ENCODE measurements at places on chromosomes 1 and 21. TPM values are rescaled to one million over a fixed set of nuclear protein-coding genes. Genes with fewer than 3 reads are reported as not detected.

DNA sequence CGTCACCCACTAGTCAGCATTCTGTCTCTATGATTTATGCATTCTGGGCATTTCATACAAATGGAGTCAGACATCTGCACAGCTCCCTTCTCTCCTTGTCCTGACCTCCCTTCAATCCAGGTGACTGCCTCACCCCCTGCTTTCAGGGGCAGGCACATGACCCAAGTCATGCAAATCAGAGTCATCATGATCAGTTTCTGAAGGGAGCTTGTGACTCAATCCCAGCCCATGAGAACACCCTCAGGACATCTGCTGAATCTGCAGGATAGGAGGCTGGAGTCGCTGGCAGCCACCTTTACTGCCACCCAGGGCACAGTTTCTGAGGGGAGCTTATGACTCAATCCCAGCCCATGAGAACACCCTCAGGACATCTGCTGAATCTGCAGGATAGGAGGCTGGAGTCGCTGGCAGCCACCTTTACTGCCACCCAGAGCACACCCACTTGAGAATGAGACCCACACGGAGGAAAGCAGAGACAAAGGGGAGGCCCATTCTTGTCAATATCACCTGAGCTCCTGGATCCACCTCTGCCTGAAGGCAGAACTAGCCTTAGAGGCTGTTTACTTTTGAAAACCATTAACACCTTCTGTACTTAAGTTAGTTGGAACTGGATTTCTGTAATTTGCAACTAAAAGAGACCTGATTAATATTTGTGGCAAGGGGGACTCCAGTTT, 62.3 kb upstream of the SLC25A33 start:
- no peak for ATAC-seq

AMPD1 gene
- total RNA-seq: not detected

- ATAC-seq: no peak
Observed at GRCh38 chr21:41377715-41378114, 15.9 kb downstream of the MX2 start.

GRCh38 chr1:204390751-204391466, 20.7 kb downstream of the PPP1R15B start:
- ATAC-seq: no peak

RAB3B gene
- 0.81 TPM for total RNA-seq

DNA sequence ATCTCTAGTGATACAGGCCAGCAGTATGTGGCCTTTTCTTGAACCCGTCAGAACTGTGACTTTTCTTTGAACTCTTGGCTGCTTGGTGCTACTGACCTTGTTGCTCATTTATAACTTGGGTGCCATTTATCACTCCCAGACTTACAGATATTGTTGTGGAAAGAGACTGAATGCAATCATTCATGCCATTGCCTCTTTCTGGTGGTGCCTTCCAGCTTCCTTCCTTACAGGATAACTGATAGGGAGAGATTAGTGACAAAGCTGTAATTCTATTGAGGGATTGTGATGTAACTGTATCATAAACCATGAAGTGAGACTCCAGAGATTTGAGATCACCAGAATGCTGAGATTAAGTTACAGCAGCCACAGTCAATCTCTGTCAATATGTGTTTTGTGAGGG, 256.5 kb downstream of the USP25 start:
- no peak for ATAC-seq

DNA sequence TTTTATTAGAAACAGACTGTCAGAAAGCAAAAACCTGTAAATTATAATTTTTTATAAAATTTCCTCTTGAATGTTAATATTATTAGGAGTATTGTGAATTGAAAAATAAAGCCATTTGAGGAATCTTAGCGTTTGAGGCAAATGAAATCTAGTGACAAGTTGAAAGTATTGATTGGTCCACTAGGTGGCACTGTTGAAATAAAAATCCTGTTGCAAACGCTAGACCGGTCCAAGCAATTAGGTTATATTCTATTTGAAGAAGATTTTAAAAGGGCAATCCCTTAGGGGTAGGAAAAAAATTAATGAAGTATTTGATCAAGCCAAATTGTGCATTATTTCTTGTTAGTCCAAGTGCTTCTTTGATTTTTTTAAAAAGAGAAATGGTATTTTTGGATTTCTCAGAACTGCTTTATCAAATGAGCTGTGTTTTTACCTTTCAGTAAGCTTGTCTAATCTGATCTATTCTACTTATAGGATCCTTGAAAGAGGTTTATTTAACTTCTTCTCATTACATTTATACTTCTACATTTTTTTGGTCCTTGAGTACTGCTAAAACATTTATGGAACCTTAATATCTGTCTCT, 57.7 kb downstream of the ATG4C start:
- ATAC-seq: no peak

DNA sequence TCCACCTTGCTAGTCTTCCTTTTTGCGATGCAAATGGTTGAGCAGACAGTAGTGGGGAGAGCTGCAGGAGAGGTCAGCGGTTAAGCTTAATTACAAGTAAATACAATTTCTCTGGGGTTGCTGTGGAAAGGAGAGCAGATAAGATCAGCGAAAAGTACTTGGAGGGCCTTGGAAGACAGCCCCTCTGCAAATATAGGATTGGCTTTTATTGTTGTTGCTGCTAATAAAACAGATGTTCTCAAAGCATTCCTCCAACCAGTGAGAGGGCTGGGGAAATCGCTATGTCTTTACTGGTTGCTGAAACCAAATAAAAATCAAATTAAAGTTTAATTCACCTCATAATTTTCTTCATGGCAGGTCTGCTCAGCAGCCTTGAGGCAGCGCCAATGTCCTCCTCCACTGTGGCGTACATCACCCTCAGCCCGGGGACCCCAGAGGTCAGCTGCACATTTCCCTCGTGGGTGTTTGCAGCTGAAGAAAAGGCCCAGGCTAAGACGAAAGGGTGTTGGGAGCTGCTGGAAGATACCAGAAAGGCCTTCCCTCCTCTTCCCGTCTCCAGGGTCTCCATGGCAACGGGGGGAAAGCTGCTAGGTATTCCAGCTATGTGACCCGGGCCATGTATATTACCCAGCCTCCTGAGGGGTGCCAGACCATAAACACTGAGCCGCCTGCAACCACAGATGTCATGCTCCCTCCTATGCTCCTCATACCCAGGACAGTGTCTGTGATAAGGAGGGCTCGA, 54.6 kb upstream of the POU2F1 start:
- ATAC-seq: no peak

HDGF gene
- total RNA-seq: 138 TPM

- ATAC-seq: no peak
Observed at GRCh38 chr1:95497566-95497965, 263.6 kb downstream of the RWDD3 start.

DNA sequence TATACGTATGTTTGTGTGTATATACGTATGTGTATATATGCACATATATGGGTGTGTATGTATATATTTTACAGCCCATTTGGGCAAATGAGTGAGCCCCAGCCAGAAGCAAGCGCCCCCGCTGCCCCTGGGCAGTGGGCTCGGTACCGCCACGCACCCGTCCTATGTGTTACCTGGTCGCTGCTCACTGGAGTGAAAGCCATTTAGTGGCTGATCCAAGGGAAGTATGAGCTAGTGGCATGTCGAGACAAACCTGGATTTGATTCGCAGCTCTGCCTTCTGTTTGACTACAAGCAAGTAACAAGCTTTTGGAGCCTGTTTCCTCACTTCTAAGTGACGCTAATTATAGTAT, 35.8 kb upstream of the JAK1 start:
- ATAC-seq: no peak

- no peak for ATAC-seq
Observed at GRCh38 chr1:239717097-239717917, 330.9 kb downstream of the CHRM3 start.

SMIM1 gene
- total RNA-seq: 2.6 TPM

DNA sequence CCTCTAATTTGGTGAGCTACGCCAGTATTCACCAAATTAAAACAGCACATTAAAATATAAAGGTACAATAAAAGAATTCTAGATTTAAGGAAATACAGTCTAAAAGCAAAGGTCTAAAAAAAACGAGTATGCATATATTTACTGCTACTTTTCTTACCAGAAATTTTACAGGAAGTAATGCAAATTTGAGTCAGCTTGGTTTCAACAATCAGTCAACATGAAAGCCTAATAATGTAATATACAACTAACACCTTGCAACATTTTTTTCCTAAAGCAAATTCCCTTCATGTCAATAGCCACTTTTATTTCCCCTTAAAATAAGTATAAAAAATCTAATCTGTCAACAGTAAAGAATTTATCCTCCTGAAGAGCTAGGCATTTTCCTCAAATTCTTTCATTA, 11.9 kb downstream of the PTP4A2 start:
- no peak for ATAC-seq

- peak; percentile 69 for ATAC-seq
Observed at GRCh38 chr21:26007951-26008498, 162.5 kb downstream of the APP start.

- ATAC-seq: no peak
Observed at GRCh38 chr1:229043115-229043514, 227.8 kb upstream of the RAB4A start.

LAMC1 gene
- 506 TPM for total RNA-seq

GRCh38 chr1:223460566-223461189, 67.5 kb downstream of the CCDC185 start:
- ATAC-seq: no peak

CCDC181 gene
- 2.0 TPM for total RNA-seq

DNA sequence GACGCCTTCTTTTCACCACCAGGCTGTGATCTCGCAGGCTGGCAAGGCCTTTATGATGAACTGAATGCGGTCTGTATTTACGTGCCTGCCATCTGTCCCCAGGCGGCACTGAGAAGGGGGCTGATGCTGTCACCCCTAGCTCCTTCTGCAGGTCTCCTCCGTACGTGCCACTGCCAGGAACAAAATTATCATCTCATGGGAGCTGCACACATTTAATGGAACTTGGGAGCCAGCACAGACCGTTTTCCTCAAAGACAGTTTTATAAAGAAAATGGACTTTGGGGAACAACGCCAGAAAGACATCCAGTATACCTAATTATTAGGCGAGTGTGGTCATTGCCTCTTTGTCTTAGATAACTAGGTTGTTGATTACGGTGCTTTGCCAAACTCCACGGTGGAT, 434.5 kb downstream of the KIF26B start:
- ATAC-seq: no peak

- no peak for ATAC-seq
Observed at GRCh38 chr1:231515748-231516147, 12.7 kb upstream of the TSNAX start.

UBASH3A gene
- total RNA-seq: not detected

DNA sequence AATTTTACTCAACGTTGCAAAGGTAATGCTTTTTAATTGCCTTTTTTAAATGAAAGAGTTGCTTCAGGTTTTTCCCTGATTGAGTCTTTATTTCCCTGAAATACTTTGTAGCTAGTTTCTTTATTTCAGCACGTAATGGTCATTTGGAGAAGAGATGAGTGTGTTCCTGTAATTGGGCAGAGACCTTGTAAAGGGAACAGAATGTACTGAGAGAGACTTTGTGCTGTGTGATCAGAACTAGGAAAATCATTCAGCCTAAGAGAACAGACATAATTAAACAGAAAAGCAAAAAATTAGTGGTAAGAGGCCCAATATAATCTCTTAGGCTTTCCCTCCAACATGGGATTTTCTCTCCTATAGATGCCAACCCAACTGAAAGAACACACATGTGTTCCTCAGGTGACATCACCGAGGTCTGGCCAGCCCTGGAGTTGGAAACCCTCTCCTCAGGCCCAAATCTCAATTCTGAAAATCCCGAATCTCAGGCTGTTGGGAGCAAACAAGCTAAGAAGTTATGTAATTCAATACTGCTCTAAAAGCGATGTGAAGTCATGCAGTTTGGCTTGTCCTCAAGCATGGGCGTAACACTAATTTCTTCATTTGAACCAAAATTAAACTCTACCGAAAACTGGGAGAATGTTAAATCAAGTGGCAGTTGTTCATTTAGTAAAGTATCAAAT, 102.0 kb downstream of the TGFB2 start:
- ATAC-seq: peak; percentile 88

GRCh38 chr1:66275083-66275482, 258.9 kb upstream of the SGIP1 start:
- ATAC-seq: no peak

DNA sequence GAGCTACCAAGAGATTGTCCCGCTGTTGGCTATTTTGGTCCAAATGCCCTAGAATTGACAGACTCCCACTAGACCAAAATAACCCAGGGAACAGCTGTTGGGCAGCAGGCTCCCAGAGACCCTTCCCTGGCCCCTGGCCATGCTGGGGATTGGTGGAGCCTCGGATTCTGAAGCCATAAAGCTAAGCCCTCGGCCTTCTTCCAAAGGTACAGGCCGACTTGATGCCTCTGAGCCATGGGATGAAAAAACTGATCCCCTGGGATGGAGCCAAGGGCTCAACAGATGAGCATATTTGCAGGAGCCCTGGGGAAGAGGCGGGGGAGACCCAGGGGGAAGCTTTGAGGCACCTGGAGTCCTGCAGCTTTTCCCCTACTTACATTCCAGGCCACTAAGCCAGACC, 1.0 kb upstream of the LRRC38 start:
- ATAC-seq: no peak

DNA sequence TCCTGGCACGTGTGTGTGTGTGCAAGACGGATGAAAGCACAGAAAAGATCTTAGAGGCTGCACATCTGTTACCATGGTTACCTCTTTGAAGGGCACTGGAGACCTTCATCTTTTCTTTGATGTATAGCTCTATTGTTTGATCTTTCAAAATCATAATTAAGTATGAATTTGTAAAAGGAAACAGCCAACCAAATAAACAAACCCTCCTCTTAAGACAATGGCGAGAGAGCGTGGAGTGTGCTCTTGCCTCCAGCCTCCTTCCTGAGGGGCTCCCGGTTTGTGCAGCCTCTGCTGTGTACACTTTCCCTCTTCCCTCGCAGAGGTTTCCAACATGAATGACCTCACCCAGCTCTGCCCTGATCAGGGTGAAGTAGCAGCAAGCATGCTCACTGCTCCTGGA, 27.9 kb downstream of the CACNA1S start:
- no peak for ATAC-seq

DNA sequence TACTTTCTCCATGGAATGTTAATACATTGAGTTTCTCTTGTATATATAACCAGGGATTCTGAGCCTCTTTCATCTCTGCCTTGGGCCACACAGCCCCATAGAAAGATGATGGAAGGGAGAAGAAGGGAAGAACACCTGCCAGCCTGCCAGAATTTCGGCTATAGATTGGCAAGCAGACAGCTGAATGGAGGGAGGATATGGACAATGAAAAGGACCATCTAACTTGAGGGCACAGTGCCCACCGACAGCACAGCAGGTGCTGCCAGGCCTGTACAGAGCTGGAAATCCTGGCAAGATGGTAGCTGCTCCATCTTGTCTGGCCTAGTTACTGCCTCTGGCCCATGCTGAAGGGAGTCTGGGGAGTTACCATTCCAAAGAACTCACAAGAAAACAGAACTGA, 244.3 kb downstream of the FGGY start:
- no peak for ATAC-seq

- ATAC-seq: no peak
Observed at GRCh38 chr1:208010487-208011071, 99.7 kb upstream of the CD34 start.

DNA sequence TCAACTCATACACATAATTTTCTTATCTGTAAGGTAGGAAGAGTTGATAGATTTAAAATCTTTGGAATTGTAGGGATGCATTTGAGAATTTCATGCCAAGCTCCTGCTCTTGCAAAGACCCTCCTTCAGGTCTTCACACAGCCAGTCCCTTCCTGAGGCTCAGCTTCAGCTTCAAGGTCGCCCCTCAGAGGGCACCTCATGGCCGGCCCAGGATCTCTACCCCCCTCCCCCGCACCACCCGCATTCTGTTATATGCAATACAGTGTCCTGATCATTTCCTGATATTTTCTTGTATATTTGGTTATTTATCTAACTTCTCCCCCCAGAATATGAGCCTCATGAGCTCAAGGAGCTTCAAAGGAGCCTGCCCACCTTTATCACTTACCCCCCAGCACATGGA, 47.0 kb upstream of the BACE2 start:
- ATAC-seq: no peak

All from gastroesophageal sphincter (tissue), 4 donors.